ENCODE measurements at places on chromosomes 2 and 18.

DNA sequence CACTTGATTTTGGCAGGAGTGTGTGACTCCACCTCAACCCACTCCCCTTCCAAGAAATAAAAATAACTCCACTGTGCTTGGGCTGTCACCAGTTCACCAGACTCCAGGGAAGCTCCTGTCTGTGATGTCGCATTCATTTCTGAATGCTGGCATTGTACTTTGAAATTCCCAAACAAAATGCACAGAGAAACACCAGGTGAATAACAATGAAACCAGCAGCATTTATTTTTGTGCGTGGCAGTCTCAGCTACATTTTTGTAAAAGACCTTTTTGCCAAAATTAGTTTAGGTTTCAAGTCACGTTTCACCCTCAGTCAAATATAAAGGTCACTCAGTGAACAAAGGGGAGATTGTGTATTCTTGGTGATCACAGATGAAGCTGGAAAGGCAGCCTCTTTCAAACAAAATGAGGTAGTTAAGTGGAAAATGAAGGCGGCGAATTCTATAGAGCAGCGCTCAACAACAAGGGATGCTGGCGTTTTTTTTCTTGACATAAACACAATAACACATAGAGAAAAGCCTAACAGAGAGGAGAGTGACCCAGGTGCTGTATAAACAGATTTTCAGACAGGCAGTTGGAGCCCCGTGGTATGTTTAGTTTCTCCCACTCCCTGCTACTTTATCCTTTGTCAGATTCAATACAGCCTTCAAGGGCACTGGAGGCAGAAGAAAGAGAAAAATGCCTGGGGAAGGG lies 210.3 kb upstream of the GCFC2 start:
- no peak for DNase-seq

DNA sequence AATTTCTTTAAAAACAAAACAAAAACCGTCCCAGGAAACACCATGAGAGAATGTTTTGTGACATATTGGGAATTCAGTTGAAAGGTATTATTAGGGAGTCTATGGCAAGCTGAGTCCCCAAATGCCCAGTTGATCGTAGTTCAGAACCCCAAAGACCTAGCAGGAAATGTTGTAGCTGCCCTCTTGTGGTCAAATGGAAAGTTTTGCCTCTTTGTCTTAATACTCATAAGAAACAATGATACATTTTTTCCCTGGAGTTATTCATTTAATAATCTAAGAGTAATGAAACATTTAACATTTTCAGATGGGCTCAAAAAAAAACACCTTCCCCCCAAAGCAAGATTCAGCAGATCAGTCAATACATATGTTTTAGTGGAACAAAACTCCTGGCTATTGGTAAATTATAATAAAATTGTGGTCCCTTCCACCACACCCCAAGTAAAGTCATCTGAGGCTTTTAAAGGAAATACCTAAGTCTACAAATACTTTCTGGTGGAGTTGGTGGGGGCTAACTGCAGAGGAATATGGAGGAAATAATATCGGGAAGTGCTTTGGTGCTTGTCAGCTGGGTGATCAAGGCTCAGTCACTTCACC lies 37.8 kb upstream of the EFEMP1 start:
- no peak for DNase-seq

DNA sequence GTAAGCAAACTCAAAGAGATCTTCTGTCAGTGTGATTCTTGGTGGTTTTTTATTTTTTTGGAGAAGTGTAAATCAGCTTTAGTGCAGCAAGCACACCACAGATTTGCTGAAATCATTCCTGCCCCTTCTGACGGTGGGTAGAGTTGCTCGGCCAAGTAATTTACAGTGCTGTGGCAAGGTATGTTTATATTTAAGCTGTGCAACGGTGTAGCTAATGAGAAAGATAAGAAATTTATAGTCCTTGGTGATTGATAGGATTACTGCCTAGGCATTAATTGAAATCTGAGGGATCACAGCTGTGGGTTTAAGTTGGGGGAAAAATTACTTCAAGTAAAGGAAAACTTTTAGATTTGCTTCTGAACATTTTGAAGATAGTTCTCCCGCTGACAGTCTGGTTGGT lies 286.6 kb downstream of the AGAP1 start:
- DNase-seq, result no peak

- peak; percentile 39 for DNase-seq
These were observed 221.3 kb downstream of the BCL2 start for GRCh38 chr18:63098018-63098981.

- no peak for DNase-seq
These were observed 41.8 kb upstream of the AFF3 start for GRCh38 chr2:100184055-100184737.

DNA sequence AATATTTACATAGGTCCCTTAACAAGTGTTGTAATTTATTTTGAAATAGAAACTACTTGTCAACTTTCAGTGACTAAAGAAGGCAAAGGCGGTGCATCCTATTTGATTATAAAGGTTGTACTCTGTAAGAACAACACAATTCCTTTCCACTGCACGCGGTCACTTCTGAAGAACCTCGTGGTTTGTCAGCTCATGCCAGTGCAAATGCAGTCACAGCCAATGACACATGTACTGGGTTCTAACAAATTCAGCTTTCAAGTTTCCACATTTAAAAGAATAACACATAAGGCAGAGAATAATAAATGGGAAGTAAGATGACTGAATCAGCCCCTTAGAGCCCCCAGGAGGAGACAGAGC lies 39.7 kb downstream of the CYB5A start:
- DNase-seq, result no peak

GRCh38 chr2:134436706-134437105 lies 182.8 kb downstream of the MGAT5 start:
- no peak for DNase-seq

DNA sequence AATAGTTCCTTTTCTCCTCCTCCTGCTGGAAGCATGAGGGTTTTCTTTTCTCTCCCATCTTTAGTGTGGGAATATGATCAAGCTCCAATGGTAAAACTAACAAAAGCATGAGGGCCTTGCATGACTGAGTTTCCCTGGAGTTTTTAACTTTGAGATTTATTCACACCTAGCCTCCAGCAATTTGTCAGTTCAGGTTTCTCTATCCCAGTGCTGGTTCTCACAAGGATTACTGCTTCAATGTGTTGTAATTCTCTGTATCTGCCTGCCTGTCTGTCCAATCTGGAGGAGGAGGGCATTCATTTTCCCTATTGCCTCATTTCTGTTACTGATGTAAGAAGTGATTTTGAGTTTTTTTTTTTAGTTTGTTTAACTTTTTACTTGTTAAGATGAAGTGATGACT lies 57.6 kb upstream of the RPRM start:
- DNase-seq, result no peak

DNA sequence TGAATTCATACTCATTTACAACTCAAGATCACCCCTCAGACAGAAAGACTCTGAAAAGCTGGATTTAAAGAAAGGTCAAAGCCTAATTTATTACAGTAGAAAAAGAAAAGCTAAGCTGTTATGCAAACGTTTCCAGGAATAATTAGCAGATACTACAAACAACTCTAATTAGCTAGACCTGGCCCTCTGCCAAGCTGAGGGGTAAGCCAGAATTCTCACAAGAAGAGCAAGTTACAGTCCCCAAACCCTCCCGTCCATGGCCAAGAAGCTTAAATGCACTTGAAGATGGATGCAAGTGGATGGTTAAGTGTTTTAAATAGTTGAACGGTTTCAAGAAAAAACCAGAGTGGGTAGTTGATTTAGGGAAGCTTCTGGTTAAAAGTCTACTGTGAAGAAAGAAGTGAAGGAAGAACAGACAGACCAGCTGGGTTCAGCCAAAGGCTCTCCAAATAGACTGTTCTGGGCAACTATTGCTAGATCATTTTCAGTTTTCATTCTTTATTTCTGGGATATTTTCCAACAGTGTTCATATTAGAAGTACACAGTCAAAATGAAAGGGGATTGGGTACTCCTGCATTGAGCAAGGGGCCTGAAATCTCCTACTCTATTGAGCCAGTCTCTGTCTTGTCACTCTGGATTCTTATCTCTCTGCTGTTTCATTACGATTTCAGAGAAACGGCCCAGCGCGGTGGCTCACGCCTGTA lies 4.8 kb downstream of the LMAN2L start:
- DNase-seq, result no peak

- DNase-seq, result no peak
These were observed 786.0 kb upstream of the SLC39A10 start for GRCh38 chr2:194870974-194871535.

GRCh38 chr2:65370387-65371073 lies 61.9 kb downstream of the SPRED2 start:
- DNase-seq, result no peak

DNA sequence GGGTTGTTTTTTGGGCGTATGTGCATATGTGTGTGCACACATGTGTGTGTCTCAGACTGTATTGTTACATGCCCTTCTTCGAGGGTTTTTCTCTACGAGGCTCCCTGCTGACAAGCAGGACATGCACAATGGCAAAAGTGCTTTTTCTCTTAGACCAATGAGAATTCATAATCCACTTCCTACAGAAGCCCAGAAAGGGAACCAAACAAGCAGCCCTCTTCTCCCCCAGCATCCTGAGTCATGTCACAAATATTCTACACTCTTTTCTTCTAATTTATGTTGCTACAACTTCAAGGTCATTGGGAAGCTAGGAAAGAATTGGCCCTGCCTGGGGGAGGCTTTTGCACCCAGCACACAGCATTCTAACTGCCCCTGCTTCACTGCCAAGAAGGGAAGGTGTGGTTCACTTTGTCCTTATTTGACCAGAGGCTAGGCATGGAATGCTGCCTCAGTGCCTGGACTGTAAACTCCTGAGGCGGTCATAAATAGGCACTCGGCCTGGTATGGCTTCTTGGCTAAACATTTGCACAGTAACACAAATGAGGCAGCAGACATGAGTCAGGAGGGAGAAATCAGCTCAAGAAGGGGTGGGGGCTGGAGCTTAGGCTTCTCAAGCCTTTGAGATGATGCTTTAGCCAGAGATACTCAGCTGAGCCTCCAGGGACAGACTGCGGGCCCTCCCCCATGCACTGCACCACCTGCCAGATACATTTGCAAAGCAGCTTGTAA lies 92.7 kb upstream of the KLF7 start:
- no peak for DNase-seq

GRCh38 chr18:47418746-47419145 lies 167.3 kb upstream of the SKOR2 start:
- DNase-seq, result no peak
